ENCODE measurements at places on chromosomes 6 and 20. TPM values are rescaled to one million over a fixed set of nuclear protein-coding genes. Genes with fewer than 3 reads are reported as not detected.

DNA sequence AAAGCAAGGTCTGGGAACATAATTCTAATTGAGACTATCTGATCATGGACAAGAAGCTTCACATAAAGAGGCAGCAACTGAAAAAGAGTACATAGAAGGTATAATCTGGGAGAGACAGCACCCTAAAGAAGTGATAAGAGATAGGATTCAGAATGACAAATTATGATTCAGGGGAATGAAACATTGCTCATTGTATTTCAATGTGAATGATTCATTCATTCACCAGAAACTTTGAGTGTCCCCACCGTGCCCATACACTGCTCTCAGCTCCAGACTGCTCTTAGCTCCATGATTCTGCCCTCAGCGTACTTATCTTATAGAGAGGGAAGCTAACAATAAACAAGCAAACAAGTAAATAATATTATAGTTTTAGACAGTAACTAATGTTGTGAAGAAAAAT, 329.3 kb upstream of the IRAK1BP1 start:
- no peak for DNase-seq

- no peak for DNase-seq
These were observed 66.6 kb downstream of the HIVEP2 start for GRCh38 chr6:142878407-142878806.

DNA sequence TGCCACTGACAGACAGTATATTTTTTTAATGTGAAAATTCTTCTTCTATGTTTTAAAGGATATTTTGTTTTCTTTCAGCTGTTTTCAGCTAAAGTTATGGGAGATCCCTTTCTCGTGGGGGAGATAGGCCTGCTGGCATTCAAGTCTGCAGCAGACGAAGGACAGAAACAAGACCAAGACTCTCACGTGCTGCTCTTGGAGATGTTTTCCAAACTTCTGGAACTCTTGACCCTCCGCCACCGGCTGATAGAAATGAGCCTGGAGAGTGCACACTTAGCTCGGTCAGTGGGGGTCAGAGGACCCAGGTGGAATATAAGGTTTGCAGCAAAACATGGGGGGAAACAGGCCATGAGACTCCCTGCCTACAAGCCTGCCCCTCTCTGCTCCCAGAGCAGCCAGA, 120.5 kb downstream of the CD164 start:
- DNase-seq = no peak

- DNase-seq = no peak
These were observed 1.4 kb downstream of the SPO11 start for GRCh38 chr20:57330998-57331397.

The GJA10 gene
- not detected for total RNA-seq

DNA sequence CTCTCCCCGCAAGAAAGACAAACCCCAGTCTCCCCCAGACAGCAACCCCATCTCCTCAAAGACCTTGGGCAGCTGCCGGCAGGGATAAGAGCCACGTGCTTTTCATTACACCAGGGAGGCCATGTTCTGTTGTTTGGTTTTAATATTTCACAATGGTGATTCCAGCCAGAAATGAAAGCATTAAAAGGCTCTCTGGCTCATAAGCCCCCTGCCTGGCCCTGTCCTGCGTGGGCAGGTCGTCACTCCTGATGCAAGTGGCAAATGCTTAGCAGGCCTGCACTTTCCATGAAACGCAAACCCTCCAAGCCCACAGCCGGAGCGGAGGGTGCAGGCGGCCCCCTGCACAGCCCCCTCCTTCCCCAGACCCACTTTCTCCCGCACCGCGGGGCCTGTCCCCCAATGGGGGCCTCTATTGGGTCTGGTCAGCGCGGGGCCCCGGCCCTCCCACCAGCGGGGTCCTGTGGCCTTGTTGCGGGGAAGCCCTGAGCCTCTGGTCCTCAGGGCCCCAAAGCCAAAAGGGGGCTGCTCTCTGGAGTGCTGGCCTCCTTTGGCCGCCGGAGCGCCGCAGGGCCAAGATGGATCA, 77.2 kb downstream of the TMEM242 start:
- DNase-seq = no peak

The RBM38 gene
- 42.8 TPM for total RNA-seq

The PRICKLE4 gene
- total RNA-seq = not detected

DNA sequence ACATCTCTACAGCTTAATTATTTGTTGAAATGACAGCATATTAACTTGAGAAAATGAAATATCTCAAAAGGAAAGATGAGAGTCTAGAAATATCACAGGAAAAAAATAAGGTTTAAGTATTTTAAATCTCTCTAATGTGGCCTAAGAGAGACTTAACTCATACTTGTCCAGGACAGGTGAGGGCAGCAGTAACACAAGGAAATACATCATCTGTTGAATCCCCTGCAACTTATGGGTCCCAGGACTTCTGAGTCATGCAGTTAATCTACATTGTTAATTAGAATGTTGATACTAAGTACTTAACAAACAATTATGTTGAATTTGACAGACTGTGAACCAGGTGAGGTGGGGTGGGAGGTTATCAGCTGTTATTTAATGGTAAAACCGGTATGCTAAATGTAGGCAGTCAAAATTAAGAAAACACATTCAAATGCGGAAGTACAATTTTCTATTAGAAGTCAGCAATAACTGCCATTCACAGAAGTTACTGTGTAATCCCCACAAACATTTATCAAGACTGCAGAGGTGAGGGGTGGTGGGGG, 87.9 kb downstream of the CEP57L1 start:
- DNase-seq = no peak

The SEL1L2 gene
- not detected for total RNA-seq

DNA sequence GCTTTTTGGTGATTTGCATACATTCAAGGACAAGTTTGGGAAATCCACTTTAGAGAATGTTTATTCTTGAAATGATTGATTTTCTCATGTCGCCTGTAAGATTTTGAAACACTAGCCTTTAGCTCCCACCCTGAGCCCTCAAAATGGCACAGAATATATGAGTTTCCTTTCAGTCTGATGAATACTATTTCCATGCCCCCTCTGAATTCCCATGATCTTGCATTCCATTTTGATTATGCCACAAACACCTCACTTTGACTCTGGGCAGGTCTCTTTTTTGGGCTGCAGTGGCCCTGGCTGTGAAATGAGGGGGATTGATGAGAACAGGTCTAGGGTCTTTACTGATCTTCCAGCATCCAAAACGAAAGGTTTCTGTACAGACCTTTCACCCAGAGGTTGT, 50.4 kb downstream of the SULF2 start:
- no peak for DNase-seq

GRCh38 chr6:21935561-21936028, 342.0 kb downstream of the SOX4 start:
- DNase-seq = no peak

The CDSN gene
- total RNA-seq = not detected

The PPP1R3G gene
- total RNA-seq = 2.1 TPM

The HTR1B gene
- total RNA-seq = 2.3 TPM

The PHIP gene
- 15.5 TPM for total RNA-seq

- DNase-seq = no peak
These were observed 37.8 kb downstream of the HFE start for GRCh38 chr6:26124781-26125685.

The RSPO4 gene
- 3.3 TPM for total RNA-seq

- no peak for DNase-seq
These were observed 6.0 kb upstream of the PRDM1 start for GRCh38 chr6:106079961-106080762.

The DEFB124 gene
- not detected for total RNA-seq

The MPIG6B gene
- 0.29 TPM for total RNA-seq

GRCh38 chr6:119109654-119110325, 31.3 kb upstream of the FAM184A start:
- no peak for DNase-seq

DNA sequence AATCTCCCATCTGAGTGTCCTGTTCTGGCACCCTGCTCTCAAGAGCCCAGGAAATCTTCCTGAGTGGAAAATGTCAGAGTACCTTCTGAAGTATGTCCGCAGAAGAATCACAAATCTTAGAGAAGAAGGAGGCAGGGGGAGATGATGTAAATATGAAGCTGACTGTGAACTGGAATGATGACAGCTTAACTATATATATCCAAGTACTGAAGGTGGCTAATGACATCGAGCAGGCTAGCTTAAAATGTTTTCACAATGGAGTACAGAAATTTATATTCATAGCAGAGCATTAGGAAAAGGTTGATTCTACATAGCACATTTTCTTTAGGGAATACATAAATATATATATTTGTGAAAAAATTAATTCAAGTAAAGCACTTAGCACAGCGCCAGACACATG, 64.3 kb downstream of the BMP5 start:
- DNase-seq = no peak

DNA sequence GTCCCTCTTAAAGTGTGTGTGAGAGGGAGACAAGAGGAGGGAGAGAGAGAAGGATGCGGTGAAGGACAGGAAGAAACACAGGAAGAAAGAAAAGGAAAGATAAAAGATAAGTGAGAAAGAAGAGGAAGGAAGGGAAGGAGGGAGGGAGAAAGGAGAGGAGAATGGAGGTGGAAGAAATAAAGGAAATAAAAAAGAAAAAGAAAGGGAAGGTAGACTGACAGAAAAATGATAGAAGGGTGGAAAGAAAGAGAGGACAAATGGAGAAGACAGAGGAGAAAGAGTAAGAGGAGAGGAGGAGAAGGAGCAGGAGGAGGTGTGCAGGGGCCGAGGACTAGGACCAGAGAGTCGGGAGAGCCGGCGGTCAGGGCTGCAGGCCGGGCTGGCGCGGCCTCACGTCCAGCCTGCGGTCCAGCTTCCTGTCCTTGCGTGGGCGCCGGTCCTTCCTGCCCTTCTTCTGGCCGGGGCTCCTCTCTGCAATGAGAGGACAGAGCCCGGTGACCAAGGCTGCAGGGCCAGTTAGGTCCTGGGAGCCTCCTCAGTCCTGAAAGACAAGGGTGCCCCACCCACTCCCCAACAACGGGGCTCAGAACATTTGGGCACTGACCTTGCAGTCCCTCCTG, 42.0 kb downstream of the RSPO4 start:
- no peak for DNase-seq

GRCh38 chr6:84340422-84340821, 113.0 kb upstream of the CEP162 start:
- no peak for DNase-seq

The BPIFB1 gene
- not detected for total RNA-seq

DNA sequence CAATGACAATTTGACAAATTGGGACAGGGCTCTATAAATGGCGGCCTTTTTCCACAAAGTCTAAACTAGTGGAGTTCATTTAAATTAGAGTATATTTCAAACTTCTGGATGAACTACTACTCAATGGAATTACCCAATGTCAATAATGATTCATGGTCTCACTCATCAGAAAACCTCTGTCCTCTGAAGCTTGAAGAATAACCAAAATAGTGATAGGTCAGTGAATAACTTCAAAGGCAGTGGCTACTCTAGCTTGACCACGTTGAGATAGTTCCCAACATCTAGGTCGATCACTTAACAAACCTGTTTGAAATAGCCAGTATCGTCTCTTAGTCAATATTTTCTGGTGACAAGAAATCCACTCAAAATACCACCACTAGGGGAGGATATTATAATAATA, 197.6 kb downstream of the HDGFL1 start:
- DNase-seq = peak; percentile 67

GRCh38 chr20:50587291-50587961, 77.2 kb downstream of the PTPN1 start:
- DNase-seq = no peak

DNA sequence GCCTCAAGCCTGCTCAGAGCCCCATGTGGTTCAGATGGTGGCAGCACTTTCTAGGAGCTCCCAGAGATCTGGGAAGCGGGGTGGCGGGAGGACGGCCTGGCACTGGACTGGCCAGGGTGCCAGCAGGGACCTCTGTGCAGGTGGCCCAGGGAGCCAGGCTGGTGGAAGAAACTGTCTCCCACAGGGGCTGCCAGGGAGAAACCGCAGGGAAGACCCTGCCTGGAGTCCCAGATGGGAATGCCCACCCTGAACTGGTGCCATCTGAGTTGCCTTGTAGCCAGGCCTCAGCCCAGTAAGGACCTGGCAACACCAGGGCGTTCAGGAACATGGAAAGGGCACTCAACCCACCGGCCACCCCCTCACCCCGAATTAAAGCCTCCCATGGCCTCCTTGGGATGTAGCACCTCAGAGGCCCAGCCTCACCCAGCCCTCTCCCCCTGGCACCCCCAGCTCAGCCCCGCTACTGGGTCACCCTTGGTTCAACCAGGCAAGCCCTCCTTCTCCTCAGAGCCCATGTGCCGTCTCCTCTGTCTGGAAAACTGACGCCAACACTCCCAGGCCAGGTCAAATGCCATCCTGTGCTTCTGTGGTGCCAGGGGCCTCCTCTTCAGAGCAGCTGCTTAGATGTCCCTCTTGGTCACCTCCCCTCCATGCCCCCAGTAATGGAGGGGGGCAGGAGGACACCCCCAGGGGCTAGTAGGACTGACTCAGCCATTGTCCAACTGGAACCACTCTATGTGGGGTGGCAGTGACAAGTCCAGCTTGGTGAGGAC, 5.9 kb upstream of the C20orf144 start:
- no peak for DNase-seq

The TRAPPC3L gene
- total RNA-seq = not detected

GRCh38 chr6:153840039-153840850, 198.8 kb upstream of the OPRM1 start:
- no peak for DNase-seq

DNA sequence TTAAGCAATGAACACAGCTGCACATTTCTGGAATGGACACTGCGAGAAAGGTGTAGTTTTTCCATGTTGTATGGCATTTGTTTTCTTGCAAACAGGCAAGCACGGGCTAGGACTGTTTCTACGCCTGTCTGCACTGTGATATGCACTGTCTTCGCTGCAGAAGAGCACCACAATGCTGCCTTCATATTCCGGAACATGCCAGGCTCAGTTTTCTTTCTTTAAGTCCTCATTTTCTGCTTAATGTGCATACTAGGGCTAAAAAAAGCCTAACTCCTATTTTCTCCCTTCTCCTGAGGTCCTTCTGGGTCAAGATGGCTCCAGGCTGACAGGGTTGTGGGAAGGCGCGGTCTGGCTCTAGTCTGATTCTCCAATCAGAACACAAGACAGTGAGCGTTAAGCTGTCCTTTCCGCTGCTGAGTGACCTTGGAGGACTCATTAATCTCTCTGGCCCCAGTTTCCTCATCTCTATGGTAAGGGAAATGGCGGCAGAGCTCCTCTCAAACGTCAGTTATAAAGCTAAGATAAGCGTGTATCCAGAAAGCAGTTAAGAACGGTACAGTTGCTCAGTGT, 379.9 kb downstream of the C6orf118 start:
- DNase-seq = no peak

The CLPSL2 gene
- not detected for total RNA-seq

Data from kidney epithelial cell (primary cell).